ENCODE measurements at places on chromosomes 5 and 9. TPM values are rescaled to one million over a fixed set of nuclear protein-coding genes. Genes with fewer than 3 reads are reported as not detected.

Gene NDUFS4
- total RNA-seq = 127 TPM

Gene SPATA31E1
- not detected for total RNA-seq

Gene HK3
- total RNA-seq = not detected

Gene FCN1
- not detected for total RNA-seq

Gene CDC37L1
- 20.7 TPM for total RNA-seq

Gene KCNN2
- total RNA-seq = not detected

Gene FOXD4
- total RNA-seq = not detected

Gene ZNG1E
- total RNA-seq = 29.8 TPM

Gene PCDHB3
- total RNA-seq = 2.4 TPM

Gene CATSPER3
- total RNA-seq = not detected

Gene FOXD4L5
- total RNA-seq = not detected
